Fibroblast of lung (primary cell): ENCODE measurements at places on chromosomes 4 and X. TPM values are rescaled to one million over a fixed set of nuclear protein-coding genes. Genes with fewer than 3 reads are reported as not detected.

GRCh38 chrX:16137416-16138107 is 14.2 kb downstream of the GRPR start:
- no peaks in the 10 kb centered on the region for H3K36me3 ChIP-seq
- H3K27me3 ChIP-seq, result no peaks in the 10 kb centered on the region
- H3K4me1 ChIP-seq, result no peaks in the 10 kb centered on the region
- H3K27ac ChIP-seq, result no peak overlapping the region
- no peak for DNase-seq

DNA sequence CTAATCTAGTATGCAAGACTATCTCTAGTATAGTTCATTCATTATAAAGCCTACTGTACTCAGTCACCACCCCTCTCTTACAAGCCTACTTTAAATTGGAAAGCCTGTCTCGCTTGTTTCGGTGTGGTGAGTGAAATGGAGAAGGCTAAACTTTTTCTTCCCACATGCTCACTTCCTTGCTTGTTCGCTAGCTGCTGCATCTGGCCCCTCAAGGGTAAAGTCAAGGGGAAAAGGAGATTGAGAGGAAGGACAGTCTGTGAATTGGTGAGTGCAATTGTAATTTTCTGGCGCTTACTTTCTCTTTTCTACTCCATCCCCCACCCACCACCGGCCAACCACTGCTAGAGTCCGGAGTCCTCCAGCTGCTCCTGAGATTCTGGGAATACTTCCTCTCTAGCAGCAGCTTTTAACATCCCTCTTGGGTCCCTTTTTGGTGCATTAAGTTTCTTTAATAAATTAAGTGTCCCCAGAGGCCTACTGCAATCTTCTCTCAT is 12.1 kb upstream of the ARAP2 start:
- H3K27me3 ChIP-seq, result no peaks in the 10 kb centered on the region
- no peaks in the 10 kb centered on the region for H3K4me1 ChIP-seq
- no peak for DNase-seq
- no peaks in the 10 kb centered on the region for H3K36me3 ChIP-seq
- no peak overlapping the region for H3K4me3 ChIP-seq
- no peak overlapping the region for H3K27ac ChIP-seq

- no peaks in the 10 kb centered on the region for H3K4me1 ChIP-seq
- no peak overlapping the region for H3K27ac ChIP-seq
- no peaks in the 10 kb centered on the region for H3K36me3 ChIP-seq
- no peak overlapping the region for H3K4me3 ChIP-seq
- no peak for DNase-seq
- no peaks in the 10 kb centered on the region for H3K27me3 ChIP-seq
Observed at GRCh38 chr4:33116871-33117270, 2396.7 kb downstream of the PCDH7 start.

GRCh38 chrX:136779346-136779781 is 1.4 kb downstream of the ARHGEF6 start:
- DNase-seq, result no peak
- no peaks in the 10 kb centered on the region for H3K4me1 ChIP-seq
- no peaks in the 10 kb centered on the region for H3K36me3 ChIP-seq
- peak overlapping the region; percentile 52 for H3K4me3 ChIP-seq

GRCh38 chr4:127538016-127538415 is 94.7 kb upstream of the INTU start:
- no peaks in the 10 kb centered on the region for H3K36me3 ChIP-seq
- no peaks in the 10 kb centered on the region for H3K4me1 ChIP-seq
- no peak for DNase-seq
- H3K27ac ChIP-seq, result no peak overlapping the region

Gene RNF128
- 2.3 and 8.1 TPM in 2 replicates for total RNA-seq

Gene ATP1B4
- not detected in 2 replicates for total RNA-seq

Gene TLR1
- total RNA-seq, result 1.3 and 1.7 TPM in 2 replicates
